ENCODE measurements at places on chromosomes 5 and 9.

DNA sequence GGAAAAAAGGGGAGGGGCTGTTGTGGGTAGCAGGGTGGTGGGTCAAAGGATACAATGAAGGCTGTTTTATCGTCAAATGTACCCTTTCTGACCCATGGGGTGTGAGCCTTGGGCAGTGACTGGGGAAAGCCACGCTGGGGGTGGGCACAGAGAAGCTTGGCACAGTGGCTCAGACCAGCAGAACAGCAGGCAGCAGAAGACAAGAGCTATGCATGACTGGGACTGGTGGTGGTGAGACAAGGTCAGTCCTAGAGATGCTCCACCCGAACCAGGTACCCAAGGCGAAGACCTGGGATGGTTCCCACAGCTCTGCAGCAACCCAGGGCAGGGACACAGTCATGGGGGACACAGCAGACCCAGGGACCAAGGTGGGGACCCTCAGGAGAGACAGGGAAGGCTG, 38.3 kb downstream of the BICD2 start:
- DNase-seq = no peak

DNA sequence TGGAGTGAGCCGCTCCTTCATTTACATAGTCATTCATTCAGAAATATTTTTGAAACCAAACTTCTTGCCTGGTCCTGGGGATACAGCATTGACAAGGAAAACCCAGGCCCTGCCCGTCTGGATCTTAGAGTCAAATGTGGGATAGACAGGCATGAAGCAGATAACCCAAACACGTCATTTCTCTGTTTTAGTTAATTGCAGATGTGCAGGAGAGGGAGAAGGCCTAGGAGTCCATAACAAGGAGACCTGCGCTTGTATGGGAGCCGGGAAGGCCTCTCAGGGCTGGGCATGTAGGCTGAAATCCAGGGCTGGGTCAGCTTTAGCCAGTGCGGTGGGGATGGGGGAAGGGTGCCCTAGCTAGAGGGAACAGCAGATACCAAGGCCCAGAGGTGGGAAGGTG, 43.3 kb downstream of the PRRX2 start:
- DNase-seq = no peak

DNA sequence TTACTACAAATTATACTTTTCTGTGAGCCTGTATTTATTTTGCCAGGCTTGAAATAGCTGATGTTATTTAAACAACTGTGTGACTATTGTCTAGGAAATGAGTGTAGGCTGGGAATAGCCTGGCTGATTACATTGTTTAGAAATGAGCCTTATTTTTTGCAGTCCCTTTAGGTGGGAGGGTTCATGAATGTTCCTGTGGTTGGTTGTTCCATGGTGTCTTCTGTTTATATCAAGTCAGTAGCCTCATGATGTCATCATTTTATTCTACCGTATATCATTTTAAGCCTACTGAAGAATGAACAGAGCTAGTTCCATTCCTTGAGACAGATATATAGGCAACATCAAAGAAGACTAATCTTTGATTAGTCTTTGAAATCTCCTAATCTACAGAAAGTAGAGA, 53.1 kb downstream of the MAP1B start:
- DNase-seq = no peak

GRCh38 chr5:21809611-21810010, 1043.5 kb downstream of the CDH12 start:
- DNase-seq = no peak

DNA sequence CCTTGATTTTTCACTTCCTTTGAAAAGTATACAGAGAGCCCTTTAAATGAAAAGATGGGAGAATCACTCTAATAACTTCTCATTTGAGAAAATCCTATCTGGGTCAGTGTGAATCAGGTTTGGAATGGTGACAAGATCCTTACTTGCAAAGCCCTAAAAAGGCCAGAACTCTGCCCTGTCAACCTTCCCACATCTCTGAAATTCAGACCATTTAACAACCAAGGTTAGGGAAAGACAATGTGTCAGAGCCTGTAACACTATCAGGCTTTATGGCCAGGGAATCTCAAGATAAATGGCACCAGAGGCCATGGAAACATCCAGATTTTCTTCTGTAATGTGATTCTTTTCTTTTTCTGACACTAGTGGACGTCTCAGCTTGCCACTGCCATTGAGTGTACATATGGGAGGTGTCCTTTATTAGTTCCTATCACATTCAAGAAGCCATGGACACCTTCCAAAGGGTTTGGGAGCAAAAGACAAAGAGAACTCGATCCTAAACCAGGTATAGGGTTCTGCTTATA, 165.7 kb upstream of the GPR151 start:
- no peak for DNase-seq

All from cortex of kidney (tissue), 1 donor.